ENCODE measurements at places on chromosomes 6 and 20. TPM values are rescaled to one million over a fixed set of nuclear protein-coding genes. Genes with fewer than 3 reads are reported as not detected.

RAB44 gene
- not detected for total RNA-seq

LAMA4 gene
- total RNA-seq = 2.1 TPM

LGSN gene
- 0.07 TPM for total RNA-seq

SLC35D3 gene
- 0.42 TPM for total RNA-seq

C20orf202 gene
- 0.26 TPM for total RNA-seq

NHLRC1 gene
- total RNA-seq = 1.0 TPM

PROKR2 gene
- total RNA-seq = 0.74 TPM

GRCh38 chr20:63567386-63568169 is 6.5 kb downstream of the HELZ2 start:
- no peak for DNase-seq

- no peak for DNase-seq
Measured at GRCh38 chr6:169577974-169578373, 123.9 kb downstream of the WDR27 start.

DNA sequence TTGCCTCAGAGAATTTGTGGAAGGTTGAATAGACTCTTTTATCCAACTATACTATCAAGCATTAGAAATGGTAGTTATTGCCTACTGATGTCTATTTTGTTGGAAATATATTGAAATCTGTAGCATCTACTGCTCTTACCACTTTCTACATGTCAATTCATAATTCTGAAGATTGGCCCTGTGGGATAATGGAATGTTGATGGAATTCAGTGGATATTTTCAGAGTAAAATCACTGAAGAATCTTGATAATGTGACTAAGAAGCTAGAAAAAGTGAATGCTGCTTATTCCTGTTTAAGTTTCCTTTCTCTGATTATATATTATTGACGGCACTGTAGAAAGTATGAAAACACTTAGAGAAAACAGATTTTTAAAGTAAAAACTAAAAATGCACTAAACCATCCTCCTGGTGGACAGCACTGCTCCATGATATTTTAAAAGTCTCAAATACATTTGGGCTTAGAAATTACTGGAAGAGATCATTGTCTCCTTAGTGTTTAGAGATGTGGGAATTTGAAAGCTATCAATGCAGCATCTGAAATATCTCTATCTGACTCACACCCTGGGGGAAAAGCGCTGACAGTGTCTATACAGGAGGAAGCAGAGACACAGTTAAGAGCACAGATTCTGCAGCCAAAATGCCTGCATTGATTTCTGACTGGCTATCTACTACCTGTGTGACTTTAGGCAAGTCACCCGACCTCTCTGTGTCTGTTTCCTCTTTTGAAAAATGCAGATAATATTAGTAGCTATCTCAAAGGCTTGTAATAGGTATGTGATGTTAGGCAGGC is 37.9 kb upstream of the RCAN2 start:
- DNase-seq = no peak

GRCh38 chr6:1382331-1382882 is 7.0 kb upstream of the FOXF2 start:
- DNase-seq = peak; percentile 76

DNA sequence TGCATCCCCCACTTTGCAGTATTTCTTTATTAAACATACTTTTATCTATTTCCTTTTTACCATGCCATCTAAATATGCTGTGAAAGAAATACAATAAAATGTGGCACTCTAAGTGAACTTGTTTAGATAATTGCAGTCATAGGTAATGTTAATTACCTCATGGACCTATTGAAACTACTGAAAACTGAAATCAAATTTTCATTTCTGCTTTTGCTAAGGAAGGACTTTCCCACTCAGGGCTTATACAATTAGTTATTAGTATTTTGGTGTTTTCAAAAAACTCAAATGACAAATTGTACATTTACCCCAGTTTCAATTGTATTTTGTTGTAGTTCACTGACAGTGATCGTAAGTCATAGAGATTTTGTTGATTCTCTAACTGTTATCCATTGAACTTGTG is 88.4 kb downstream of the ID4 start:
- no peak for DNase-seq

GRCh38 chr6:161943561-161943960 is 669.7 kb upstream of the AGPAT4 start:
- no peak for DNase-seq

GRCh38 chr20:58497724-58498469 is 17.3 kb downstream of the APCDD1L start:
- DNase-seq = no peak

DNA sequence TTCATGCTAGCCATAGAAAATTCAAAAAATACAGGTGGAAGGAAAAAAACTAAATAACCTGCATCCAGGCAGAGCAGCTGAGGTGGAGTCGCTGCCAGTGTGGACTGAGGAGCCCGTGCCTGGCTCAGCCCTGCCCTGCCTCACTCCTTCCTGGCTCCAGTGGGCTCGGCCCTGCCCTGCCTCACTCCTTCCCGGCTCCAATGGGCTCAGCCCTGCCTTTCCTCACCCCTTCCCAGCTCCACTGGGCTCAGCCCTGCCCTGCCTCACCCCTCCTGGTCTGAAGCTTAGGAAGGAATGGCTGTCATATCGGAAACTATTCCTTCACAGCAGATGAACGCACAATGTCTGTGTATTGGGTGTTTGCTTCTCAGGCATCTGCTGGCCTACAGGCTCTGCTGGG is 142.1 kb downstream of the SMOC2 start:
- DNase-seq = no peak

DNA sequence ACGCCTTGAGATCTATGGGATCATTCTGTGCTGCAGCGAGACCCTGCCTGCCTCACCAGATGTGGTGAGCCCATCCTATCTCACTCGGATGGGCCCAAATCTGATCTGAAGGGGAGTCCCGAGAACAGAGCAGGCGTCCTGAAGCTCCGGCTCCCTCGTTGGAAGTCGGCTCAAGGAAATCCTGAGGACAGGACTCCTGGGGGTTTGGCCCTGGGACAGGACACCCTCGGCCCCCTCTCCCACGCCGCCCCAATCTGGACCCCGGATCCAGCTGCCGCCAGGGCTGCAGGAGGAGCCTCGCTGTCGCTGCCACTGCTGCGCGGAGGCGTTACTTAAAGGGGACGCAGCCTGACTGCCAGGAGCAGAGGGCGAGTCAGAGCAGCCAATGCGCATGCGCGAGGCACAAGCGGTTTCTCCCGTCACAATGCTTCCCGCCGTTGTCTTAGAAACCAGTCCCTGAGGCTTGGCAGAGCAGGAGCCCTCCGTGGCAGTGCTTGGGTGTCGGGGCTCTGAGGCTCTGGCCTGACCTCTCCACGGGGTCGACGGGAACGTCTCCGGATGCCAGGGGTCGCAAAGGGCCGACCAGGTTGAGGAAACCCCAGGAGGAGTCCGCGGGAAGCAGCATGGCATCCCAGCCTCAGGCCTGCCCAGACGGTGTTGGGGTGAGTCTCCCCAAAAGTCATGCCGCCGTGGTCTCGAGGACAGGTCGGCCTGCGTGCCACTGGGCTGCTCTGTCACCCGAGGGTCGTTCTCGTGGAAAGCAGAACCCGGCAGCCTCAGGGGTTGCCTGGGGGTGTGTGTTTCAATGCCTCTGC is 1567.8 kb upstream of the DEFB115 start:
- DNase-seq = no peak

GRCh38 chr6:11412011-11412424 is 125.5 kb upstream of the TMEM170B start:
- no peak for DNase-seq

- DNase-seq = no peak
Measured at GRCh38 chr6:83827050-83827449, 26.1 kb upstream of the RIPPLY2 start.

DNA sequence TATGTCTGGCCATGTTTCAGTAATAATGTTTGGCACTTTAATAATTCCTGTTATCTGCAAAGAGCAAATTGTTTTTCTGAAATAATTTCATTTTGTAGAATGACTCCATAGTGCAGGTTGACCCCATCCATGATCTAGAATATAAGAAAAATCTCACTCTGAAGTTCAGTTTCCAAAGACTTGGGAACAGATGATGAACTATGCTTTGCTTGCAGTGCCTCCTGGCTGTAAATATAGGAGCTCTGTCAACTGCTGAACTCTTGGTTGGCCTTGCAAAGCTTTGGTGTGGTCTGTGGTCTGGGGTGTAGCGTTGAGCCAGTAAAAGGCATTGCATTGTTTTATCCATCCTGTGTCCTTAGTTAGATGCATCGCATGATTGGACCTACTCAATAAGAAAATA is 104.0 kb downstream of the PLCB4 start:
- DNase-seq = no peak

DNA sequence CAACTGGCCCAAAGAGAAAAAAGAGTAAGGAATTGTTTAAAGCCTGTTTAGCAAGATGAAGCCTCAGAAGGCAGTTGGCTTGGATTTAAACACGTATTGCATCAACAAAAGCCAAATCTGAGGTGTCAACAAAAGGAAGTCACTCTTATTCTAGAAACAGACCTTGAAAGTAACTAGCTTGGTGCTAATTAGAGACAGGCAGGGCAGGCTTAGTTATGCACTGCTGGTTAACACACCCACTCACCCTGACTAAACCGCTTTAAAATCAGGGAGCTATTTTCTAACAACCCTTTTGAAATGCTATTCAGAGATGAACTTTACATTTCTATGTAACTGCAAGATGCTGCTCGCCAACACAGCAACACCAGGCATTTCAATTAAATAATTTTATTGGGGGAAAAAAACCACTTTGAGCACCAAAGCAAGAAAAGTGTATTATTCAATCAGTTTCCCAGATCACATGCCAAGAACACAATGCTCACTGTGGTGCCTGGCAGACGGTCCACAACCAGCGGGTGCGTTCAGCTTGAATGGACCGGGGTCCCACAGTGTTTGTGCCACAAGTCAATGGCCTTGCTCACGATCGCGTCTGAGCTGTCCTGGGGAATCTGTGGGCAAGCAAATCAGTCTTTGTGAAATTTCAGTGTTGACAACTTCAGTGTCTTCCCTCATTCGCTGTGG is 23.6 kb downstream of the TBC1D7 start:
- no peak for DNase-seq

All from H7 (cell line).